C1 segment of cervical spinal cord (tissue), 14 donors: ENCODE measurements at places on chromosomes 4 and X.

- no peak for DNase-seq
Observed at GRCh38 chr4:11881947-11882346, 453.3 kb upstream of the HS3ST1 start.

GRCh38 chr4:146439999-146440398 is 81.7 kb downstream of the SLC10A7 start:
- no peak for DNase-seq

DNA sequence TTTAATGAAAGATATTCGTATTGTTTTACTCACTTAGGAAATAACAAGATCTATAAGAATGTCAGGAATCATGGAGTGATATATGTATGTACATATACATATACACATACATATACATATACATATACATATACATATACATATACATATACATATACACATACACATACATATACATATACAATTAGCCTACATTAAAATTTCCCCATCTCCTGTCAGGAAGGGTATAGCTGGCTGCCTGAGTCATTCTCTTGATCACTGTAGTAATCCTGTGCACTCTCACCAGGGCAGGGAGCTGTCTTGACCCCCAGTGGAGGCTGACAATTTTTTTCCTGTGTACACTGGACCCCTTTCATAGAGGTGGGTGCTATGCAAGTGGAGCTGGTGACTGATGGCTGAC is 23.3 kb upstream of the MAGEA11 start:
- no peak for DNase-seq

DNA sequence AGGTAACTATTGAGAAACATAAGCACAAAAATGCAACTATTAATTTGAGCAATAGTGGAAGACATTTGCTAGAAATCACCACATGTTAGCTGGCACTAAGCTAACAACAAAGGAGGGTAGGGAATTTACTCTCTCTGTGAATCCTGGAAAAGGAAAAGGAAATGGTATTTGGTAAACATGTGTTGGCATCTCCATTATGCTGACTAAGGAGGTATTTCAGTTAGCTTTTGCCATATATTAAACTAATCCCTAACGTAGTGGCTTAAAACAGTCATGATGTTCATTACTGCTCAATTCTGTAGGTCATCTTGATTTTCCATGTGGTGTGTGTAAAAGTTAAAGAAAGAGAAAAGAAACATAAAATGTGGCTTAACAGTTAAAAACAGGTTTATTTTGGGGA is 1686.5 kb upstream of the PCDH7 start:
- DNase-seq, result no peak

GRCh38 chr4:2816401-2816954 is 23.6 kb downstream of the SH3BP2 start:
- no peak for DNase-seq

GRCh38 chr4:185712350-185713024 is 99.5 kb downstream of the SORBS2 start:
- no peak for DNase-seq
